Activated effector memory CD4-positive, alpha-beta T cell treated with Interleukin-2 at 50 U/mL for 16 hours (primary cell): ENCODE measurements at places on chromosomes 3 and 15.

DNA sequence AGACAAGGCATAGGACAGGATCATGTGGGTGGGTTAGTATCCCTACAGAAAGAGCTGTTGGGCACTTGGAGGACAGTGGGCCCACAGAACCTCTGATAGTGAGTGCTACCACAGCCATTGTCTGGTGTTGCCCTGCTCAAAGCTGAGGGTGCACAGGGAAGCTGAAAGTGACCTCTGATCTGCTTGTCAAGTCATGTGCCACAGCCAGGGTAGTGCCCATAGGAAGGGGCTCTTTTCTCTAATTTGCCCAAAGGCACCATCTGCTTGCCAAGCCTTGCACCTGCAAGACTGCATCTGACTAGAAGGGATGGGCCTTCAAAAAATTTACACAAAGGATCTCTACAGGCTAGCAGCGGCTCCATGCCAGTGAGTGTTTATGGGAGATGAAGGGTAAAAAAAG lies 87.4 kb upstream of the GSK3B start:
- DNase-seq: no peak

DNA sequence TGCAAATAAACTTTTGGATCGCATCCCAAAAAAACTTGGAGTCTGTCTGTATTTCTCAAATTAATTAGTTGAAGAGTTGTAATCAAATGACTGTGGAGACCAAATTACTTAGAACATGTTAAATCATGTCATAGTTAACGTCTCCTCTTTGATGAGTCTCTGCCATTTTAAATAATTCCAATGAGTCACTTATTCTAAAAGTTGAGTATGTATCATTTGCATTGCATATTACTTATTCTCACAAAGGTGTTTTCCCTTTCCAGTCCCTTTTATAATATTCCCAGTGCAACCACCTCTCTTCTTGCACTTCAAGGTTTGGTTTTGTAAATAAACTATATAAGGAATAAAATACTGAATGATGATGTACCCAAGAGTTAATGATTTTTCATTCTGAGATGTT lies 36.0 kb upstream of the MBNL1 start:
- DNase-seq: no peak

DNA sequence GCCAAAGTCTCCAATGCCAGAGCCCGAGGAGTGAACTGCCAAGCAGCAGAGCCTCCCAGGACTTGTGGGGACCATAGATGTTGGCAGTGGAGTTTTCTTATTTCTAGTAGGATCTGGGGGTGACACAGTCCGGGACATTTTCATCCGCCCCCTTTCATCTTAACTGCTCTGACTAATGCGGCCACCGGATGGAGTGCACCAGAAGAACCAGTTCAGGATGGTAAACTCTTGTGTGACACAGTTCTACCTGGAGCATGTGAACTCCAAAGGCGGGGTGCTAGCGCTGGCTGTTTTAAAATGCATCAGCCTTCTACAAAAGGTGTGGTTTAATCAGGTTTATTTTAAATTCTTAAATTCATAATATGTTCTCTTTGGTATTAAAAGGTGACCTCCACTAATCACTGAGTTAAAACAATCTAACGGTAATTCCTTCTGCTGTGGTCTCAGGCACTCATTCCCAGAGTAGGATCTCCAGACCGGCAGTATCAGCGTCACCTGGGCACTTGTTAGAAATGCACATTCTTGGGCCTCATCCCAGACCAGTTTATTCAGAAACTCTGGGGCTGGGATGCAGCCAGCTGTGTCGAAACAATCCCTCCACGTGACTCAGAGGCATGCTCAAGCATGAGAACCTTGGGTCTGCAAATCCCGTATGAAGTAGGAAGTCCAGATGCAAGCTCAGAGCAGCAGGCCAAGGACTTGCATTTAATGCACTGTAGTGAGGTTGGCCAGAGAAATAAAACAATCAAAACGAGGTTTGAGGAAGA lies 105.5 kb downstream of the GABRB3 start:
- no peak for DNase-seq

DNA sequence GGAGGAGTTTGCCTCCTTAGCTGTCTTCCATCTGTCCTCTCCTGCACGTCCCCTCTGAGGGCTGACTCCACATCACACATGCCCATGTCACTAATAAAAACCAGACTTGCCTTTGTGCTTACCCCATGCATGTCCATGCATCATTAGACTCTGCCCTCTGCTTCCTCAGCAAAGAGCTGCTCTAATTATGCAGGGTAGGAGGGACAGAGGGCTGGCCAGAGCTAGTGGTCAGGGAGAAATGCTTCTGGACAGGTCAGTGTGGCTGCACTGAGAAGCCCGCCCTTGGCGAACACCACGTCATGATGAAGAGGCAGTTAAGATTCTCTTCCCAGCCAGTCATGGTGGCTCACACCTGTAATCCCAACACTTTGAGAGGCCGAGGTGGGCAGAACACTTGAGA lies 8.9 kb downstream of the CA12 start:
- DNase-seq: no peak

DNA sequence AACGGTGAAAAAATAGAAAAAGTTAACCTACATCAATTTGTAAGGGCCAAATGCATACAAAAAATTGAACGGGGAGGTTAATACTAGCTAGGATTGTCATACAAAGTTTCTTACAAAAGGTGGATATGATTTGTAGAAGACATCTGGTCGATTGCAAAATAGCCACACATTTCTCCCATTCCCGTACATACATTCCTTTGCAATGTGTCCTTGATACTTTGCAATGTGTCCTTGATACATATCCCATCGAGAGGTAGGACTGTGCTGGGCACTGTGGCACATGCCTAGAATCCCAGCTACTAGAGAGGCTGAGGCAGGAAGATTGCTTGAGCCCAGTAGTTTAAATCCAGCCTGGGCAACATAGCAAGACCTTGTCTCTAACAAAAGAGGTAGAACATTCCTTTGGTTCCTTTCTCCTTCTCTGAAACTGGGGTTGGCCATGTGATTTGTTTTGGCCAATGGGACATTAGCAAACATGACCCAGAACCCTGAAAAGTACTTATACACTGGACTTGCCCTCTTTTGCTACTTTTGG lies 9.5 kb downstream of the TTBK2 start:
- no peak for DNase-seq

DNA sequence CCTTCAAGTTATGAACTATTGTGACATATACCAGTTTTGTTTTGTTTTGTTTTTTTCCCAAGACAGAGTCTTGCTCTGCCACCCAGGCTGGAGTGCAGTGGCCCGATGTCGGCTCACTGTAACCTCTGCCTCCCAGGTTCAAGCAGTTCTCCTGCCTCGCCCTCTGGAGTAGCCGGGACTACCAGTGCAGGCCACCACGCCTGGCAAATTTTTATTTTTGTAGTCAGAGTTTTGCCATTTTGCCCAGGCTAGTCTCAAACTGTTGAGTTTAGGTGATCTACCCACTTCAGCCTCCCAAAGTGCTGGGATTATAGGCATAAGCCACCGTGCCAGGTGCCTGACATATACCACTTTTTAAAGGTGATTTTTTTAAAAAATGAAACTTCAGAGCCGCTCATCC lies 74.6 kb downstream of the ARRDC4 start:
- no peak for DNase-seq

- no peak for DNase-seq
Measured at GRCh38 chr3:182755308-182755707, 38.0 kb upstream of the ATP11B start.

GRCh38 chr3:46664188-46664970 lies 29.1 kb downstream of the ALS2CL start:
- DNase-seq: no peak

DNA sequence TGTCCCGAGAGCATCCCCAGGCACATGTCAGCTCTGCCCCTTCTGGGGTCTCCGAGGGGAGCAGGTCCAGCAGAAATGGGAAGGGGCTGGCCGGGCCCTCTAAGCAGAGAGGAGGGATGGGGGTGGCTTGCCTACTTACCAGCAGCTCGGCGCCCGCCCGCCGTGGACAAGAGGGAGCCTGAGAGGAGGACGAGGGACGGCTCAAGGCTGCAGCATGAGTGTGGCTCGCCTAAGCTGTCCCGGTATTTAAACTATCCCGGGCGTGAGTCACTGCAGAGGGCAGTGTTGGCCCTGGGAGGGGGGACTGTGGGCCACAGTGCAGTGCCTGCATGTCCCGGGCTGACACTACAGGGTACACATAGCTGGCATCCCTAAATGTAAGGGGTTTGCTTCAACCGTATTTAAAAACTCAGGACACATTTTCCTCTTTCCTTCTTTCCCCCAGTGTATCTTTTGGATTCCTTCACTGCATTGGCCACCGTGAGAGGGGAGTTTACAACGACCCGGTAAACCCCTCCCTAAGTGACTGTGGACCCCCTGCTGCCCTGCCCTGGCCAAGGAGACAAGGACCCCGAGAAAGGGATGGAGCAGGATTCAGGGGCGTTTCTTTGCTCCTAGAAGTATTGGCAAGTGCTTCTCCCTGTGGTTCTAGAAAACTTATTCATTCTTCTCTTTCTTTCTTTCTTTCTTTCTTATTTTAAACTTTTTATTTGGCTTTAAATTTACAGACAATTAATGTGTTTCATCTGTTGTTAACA lies at the start of gene LRRC15:
LRRC15 (minus strand) TSS at position 222 of the 758 bp plus-strand sequence. CDS start 8,700 bp downstream, outside the sequence.
- no peak for DNase-seq

GRCh38 chr3:98980915-98981596 lies 79.6 kb upstream of the DCBLD2 start:
- DNase-seq: no peak

GRCh38 chr3:45084820-45085816 lies 59.0 kb downstream of the CLEC3B start:
- no peak for DNase-seq

DNA sequence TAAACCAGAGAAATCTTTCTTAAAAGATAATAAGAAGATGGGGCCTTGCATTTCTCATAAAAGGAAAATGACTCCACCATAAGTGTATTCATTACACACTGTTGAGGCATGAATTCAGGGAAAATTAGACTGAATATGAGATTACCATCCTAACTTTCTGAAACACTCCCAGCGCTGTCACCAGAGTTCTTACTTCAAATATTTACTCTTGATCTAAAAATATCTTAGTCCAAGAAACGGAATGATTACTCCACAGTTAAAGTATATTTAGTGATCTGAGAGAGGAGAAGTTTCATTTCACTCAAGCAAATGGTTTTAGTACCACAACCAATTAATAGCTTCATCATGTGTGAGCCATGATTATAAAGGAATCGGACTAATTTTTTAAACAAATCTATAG lies 300.3 kb downstream of the ZBTB20 start:
- no peak for DNase-seq

- no peak for DNase-seq
Measured at GRCh38 chr15:53841651-53842050, 82.2 kb upstream of the WDR72 start.

DNA sequence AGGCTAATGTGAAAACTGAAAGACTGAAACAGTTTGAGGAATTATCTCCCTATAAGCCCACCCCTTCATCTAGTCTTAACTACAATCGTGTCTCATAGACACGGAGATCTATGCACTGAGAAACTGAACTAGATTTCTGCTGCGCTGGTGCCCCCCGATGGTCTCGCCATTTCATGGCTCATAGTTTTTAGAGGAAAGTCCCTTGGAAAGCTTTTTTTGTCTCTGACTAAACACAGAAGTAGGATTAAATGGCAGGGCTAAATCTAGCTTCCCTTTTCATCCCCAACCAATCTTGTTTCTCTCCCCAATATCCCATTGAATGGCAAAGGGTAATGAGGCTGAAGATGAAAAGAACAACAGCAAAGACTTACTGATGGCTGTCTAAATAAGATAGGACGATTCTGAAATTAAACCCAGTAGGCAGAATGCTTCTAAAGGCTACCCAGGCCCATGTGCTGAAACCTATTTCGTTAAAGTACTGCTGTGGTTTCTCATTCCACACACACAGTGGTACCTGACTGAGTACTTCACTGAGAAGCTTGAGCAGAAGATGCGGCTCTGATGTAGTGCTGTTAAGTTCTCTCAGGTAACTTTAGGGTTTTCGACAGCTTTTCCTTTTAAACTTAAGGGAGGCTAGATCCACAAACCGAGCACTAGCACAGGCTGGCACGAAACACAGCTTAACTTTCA lies 142.7 kb downstream of the GADL1 start:
- DNase-seq: peak; percentile 14

- no peak for DNase-seq
Measured at GRCh38 chr3:31546162-31546561, 13.4 kb downstream of the STT3B start.

GRCh38 chr15:101641894-101642293 lies 10.3 kb downstream of the TM2D3 start:
- no peak for DNase-seq

DNA sequence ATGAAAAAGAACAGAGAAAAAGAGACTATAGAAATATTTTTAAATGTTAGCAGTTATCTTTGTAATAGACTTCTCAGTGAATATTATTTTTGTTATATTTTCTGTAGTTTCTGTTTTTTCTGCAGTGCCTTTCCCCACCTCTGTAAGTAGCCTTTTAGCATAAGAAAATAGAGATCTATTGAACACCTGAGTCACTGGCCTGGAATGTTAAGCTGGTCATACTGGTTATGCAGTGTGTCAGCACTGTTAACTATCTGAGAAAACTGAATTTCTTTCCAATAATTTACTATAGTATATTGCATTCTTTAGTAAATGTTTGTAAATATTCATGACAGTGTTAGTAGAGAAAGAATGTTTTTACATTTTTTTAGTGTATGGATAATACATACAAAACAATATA lies 79.8 kb downstream of the NECTIN3 start:
- no peak for DNase-seq

GRCh38 chr3:13500133-13500885 lies 20.2 kb downstream of the HDAC11 start:
- no peak for DNase-seq

GRCh38 chr3:127422663-127423375 lies 135.0 kb upstream of the PRR20G start:
- no peak for DNase-seq

DNA sequence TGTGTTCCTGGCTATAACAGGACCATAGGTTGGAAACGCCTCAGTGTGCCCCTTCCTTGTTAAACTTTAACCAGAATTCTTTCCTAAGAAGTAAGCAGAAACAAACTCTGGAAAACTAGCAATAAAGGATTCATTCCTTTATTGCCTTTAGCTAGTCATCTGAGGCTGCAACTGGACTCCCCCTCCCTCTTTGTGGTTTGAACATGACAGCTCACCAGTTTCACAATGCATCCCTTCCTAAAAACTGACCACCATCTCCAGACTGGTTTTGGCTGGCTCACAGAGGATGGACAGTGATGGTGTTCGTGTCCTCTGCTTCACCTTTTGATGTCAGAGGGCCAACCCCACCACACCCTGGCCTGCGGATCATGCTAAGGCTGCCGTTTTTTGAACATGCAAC lies 27.9 kb upstream of the TGFBR2 start:
- no peak for DNase-seq

DNA sequence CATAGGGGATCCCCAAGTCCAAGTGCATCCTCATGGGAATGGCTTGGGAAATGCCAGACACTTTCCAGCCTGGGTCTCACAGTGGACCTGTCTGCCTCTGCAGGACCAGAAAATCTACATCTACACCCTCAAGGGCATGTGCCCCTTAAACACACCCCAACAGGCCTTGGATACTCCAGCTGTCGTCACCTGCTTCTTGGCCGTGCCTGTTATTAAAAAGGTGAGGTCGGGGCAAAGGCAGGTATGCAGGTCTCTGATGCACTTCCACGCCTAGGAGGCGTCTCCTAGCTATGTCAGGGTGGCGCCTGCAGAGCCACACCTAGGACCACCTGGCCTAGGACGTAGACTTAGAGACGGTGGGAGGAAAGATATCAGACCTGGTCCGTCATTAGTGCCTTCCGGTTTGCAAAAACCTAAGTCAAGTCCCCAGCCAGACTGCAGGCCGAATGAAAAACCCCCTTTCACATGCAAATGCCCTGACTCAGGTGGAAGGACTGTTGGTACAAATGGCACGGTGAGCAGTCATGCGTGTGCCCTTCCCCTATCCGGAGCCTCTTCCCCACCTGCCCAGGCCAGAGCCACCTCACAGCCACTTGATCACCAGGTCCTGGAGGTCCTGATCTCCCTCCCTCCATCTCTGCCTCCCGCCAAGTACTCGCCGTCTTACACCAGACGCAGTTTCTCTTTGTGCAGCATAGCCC lies 143.5 kb downstream of the LRRK1 start:
- no peak for DNase-seq
